ENCODE measurements at places on chromosomes 16 and 17.

- DNase-seq: no peak
Measured at GRCh38 chr16:19029980-19030379, 37.4 kb upstream of the COQ7 start.

DNA sequence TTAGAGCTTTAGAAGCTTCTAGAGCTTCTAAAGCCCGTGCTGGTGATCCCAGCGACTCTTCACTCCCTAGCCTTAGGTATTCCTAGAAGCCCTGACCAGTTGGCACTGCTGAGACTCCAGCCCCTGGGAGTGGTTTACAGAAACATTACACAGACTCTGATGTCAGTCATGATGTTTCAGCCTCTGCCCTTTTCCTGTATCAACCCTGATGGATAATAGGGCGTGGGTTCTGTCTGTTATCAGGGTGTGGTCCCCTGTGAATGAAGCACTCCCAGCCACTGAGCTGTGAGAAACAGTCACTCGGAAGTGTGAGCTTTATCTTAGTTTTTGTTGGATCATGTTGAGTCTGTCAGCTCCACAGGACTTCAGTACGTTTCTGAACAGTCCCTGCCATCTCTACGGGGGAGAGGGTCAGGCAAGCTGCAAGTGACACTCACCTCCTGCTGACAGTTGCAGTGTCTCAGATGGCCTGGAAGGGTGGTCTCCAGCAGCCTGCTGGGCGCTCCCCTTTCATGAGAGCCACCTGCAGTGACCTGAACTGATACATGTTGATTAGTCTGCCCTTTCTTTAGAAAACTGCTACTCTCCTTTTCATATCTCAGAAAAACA, 12.8 kb downstream of the GOSR2 start:
- DNase-seq: no peak

DNA sequence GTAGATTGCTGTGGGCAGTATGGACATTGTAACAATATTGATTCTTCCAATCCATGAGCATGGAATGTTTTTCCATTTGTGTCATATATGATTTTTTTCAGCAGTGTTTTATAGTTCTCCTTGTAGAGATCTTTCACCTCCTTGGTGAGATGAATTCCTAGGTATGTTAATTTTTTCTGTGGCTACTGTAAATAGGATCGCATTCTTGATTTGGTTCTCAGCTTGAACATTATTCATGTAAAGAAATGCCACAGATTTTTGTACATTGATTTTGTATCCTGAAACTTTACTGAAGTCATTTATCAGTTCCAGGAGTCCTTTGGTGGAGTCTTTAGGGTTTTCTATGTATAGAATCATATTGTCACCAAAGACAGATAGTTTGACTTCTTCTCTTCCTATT, 19.7 kb upstream of the CDR2 start:
- no peak for DNase-seq

DNA sequence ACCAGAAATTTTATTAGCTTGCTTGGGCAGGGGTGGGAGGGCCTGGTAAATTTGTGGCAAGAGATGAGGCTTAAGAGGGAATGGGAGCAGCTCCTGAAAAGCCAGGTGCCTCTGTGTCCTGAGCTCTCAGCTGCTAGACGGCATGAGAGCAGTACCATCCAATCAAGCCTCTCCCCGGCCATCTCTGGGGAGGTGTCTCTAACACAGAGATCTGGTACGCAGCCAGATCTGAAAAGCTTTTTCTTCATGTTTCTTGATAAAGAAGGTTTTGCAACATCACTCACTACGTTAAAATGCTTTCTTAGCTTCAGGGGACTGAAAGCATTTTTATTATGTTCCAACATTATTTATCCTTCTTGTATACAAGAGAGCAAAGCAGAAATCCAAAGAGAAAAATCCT, 488.2 kb downstream of the RBFOX1 start:
- no peak for DNase-seq

DNA sequence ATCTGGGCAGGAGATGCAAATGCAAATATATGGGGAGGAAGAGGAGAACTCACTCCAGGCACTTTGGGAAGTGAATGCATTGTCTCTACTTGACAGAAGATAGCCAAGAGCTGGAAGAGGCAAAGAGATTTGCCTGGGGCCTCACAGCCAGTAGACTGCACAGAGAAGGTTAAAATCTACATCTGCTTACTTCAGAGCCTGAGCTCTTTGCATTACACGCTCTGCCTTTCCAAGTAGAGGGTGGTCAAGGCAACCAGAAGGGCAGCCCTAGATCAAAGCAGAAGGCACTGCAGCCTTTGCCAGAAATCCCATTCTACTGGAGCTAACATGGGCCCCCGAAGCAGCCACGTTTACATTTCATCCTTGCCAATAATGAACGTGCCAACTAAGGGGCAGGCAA, 407.2 kb upstream of the CCL2 start:
- DNase-seq: no peak

- DNase-seq: no peak
Measured at GRCh38 chr16:2902337-2903130, 9.2 kb upstream of the FLYWCH1 start.

Data from EH (cell line).